ENCODE measurements at places on chromosomes 12 and 14.

DNA sequence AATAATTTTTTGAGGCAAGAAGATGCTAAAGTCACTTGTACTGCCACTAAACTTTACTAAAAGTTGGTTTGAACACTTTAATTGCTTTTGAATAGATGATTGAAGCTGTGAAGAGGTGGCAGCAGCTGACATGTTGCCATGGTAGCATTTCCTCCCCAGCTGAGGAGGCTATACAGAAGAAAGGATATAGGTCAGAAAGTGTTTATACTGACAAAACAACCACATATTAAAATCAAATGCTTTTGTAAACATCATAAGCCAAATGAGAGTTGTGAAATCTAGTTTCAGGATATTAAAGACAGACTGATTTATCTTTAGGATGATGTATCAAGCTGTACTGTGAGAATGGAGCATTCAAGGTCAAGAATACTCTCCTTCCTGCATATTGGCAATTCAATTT lies 41.7 kb downstream of the TSPAN19 start:
- no peak for DNase-seq

DNA sequence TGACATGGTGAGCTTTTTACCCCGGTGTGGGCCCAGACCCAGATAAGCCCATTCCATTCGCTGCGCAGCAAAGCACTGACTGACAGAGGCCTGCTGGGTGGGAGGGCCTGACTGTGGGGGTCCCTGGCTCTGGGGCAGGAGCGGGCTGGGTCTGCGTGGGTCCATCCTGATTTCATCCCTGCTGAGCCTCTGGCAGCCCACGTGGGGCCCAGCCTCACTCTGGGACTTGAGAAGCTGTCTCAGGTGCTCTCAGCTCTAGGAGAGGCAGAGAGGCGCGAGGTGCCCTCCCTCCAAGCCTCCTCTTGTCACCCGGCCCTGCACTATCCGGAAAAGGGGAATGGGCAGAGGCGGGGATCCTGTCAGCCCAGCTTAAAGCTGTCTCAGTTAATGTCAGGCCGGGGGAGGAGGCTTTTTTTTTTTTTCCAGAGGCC lies 927 bp downstream of the ABCB9 start:
- no peak for DNase-seq

DNA sequence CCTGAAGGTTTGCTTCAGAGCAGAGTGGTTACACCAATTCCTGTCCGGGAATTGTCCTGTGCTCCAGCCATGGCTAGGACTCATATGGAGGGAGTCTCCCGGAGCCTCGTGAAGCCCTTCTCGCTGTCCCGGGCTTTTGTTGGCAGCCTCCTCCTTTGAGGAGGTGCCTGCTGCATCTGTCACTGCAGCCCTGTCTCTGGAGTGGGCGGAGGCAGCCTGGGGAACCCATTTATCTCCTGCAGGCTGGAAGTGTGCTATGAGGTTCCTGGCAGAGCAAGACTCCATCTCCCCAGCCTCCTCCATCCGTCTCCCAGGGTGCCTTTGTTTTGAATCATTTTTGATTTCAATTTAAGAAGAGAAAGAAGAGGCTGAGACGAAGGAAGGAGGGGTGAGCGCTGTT lies 355.3 kb downstream of the GLT1D1 start:
- no peak for DNase-seq

GRCh38 chr12:3186546-3187215 lies 109.5 kb downstream of the TSPAN9 start:
- no peak for DNase-seq

DNA sequence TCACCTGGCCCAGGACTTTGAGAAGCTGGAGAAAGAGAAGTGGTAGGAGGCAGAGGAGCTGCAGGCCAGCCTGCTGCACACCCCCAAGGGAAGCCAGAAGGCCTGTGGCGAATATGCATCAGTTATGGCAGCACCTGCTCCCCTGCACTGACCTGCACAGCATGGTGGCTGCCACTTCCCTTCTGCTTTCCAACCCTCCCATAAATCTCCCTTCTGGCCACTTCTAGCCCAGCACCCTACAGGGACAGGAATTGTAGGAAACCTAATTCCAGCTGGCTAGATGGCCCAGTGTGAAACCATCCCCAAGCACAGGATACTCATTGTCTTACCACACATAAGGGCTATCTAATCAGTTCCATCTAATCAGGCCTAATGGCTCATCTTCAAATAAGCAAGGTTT lies 136.3 kb downstream of the TBX3 start:
- no peak for DNase-seq

Data from stimulated activated CD8-positive, alpha-beta memory T cell treated with anti-CD3 and anti-CD28 coated beads, Interleukin-4, amount 100 ng/mL, for 4 hours (primary cell).